ENCODE measurements at places on chromosomes 1 and 21. TPM values are rescaled to one million over a fixed set of nuclear protein-coding genes. Genes with fewer than 3 reads are reported as not detected.

- peaks cover 92% of the 10 kb centered on the region for H3K27me3 ChIP-seq
- H3K4me3 ChIP-seq = peak overlapping the region; percentile 35
- H3K36me3 ChIP-seq = no peaks in the 10 kb centered on the region
- H3K4me1 ChIP-seq = peaks cover 11% of the 10 kb centered on the region
- no peak for DNase-seq
Measured at GRCh38 chr1:37752583-37753471, 12.1 kb downstream of the EPHA10 start.

GRCh38 chr1:175927944-175928343 is 184.5 kb upstream of the TNR start:
- peaks cover 4% of the 10 kb centered on the region for H3K36me3 ChIP-seq
- H3K4me1 ChIP-seq = no peaks in the 10 kb centered on the region
- no peak overlapping the region for H3K4me3 ChIP-seq
- no peak overlapping the region for H3K27ac ChIP-seq
- no peak for DNase-seq
- H3K27me3 ChIP-seq = no peaks in the 10 kb centered on the region

DNA sequence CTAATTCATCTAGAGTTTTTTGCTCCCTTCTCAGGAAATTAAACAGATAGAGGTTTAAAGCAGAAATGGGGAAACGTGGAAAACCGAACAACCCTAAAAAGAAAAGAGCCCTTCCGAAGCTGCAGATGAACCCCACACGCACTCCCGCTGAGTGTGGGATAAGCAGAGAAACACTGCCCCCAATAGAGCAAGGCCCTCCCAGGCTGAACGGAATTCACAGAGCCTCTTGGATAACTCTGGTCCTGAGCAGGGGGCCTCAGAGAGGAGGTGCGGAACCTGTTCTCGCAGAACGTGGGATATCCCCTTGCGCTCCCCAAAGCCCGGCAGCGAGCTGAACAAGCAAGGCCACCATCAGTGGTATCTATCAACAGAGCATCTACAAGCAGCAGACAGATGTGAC is 44.9 kb downstream of the SSBP3 start:
- H3K27me3 ChIP-seq = no peaks in the 10 kb centered on the region
- no peak for DNase-seq
- peaks cover 68% of the 10 kb centered on the region for H3K4me1 ChIP-seq
- no peaks in the 10 kb centered on the region for H3K36me3 ChIP-seq
- no peak overlapping the region for H3K27ac ChIP-seq

- no peaks in the 10 kb centered on the region for H3K27me3 ChIP-seq
- H3K4me3 ChIP-seq = no peak overlapping the region
- no peaks in the 10 kb centered on the region for H3K4me1 ChIP-seq
- no peak for DNase-seq
Measured at GRCh38 chr1:219041141-219041540, 132.5 kb upstream of the LYPLAL1 start.

DNA sequence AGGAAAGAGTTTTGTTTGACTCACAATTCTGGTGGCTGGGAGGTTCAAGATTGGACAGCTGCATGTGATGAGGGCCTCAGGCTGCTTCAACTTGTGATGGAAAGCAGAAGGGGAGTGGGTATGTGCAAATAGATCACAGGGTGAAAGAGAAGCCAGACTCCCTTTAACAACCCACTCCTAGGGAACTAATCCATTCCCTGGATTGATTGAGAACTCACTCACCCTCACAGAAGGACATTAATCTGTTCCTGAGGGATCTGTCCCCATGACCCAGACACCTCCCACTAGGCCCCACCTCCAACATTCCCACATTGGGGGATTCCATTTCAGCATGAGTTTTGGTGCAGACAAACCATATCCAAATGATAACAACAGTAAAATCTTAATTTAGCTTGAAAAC is 25.6 kb downstream of the UBE2T start:
- H3K4me1 ChIP-seq = no peaks in the 10 kb centered on the region
- H3K27ac ChIP-seq = no peak overlapping the region
- H3K4me3 ChIP-seq = no peak overlapping the region
- no peaks in the 10 kb centered on the region for H3K27me3 ChIP-seq

DNA sequence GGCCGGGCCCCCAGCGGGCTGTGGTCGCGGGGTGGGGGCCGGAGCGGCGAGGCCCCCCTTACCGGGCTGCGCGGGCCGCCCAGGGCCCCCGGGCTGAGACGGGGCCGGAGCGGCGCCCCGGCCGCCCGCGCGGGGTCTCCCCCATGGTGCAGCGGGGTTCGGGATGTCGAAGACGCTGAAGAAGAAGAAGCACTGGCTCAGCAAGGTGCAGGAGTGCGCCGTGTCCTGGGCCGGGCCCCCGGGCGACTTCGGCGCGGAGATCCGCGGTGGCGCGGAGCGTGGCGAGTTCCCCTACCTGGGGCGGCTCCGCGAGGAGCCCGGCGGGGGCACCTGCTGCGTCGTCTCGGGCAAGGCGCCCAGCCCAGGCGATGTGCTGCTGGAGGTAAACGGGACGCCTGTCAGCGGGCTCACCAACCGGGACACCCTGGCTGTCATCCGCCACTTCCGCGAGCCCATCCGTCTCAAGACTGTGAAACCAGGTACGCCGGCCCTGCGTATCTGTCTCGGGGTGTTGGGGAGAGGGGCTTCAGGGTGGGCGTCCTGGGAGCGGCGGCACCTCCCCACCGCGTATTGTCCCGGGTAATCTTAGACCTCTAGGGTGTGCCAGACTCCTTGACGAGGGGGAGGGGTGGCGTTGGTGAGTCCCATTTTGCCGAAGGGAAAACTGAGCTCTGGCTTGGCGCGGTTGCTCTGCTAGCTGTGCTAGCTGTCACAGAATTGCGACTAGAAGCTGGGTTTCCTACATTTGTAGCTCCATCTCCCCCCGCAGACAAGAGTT is 745 bp downstream of the MAGI3 start:
- no peaks in the 10 kb centered on the region for H3K27me3 ChIP-seq
- H3K36me3 ChIP-seq = no peaks in the 10 kb centered on the region
- DNase-seq = peak; percentile 80
- H3K27ac ChIP-seq = peak overlapping the region; percentile 87
- peak overlapping the region; percentile 98 for H3K4me3 ChIP-seq

GRCh38 chr1:230594214-230594773 is 48.0 kb upstream of the COG2 start:
- no peaks in the 10 kb centered on the region for H3K4me1 ChIP-seq
- no peak overlapping the region for H3K27ac ChIP-seq
- no peak overlapping the region for H3K4me3 ChIP-seq
- no peaks in the 10 kb centered on the region for H3K27me3 ChIP-seq
- DNase-seq = no peak

DNA sequence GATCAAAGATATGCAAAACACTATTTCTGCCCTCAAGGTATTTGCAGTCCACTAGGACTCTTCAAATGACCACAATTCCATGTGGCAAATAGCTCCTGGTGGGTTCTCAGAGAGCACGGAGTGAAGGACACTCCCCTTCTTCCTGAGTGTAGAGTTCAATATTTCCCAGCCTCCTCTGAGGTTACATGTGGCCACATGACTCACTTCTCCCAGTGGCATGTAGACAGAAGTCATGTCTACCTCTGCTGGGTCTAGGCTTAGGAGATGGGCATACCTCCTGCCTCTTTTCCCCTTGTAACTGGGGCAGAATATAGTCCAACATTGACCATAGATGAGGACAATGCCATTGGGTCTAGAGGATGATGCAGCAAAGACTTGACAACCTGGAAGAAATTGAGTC is 191.4 kb downstream of the MIS18A start:
- H3K4me3 ChIP-seq = no peak overlapping the region
- DNase-seq = no peak
- H3K27ac ChIP-seq = no peak overlapping the region
- H3K27me3 ChIP-seq = no peaks in the 10 kb centered on the region

DNA sequence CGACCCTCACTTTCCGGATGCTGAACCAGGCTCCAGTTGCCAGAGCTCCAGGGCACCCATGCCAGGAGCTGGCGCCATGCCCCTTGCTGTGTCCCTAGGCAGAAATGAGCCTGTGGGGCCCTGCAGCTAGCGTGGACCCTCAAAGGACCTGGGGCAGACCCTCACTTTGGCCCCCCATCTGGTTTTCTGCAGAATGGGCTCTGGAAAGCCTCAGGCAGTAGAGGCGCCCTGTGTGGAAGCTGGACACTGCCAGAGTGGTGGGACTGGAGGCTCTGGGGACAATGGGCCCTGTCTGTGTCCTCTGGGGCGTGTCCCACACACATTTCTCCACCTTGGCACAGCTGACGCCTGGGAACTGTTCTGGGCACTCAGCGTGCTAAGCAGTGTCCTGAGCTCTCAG is 6.3 kb upstream of the AURKAIP1 start:
- H3K4me3 ChIP-seq = no peak overlapping the region
- H3K36me3 ChIP-seq = peaks cover under 1% of the 10 kb centered on the region
- no peak overlapping the region for H3K27ac ChIP-seq
- DNase-seq = no peak
- no peaks in the 10 kb centered on the region for H3K4me1 ChIP-seq

DNA sequence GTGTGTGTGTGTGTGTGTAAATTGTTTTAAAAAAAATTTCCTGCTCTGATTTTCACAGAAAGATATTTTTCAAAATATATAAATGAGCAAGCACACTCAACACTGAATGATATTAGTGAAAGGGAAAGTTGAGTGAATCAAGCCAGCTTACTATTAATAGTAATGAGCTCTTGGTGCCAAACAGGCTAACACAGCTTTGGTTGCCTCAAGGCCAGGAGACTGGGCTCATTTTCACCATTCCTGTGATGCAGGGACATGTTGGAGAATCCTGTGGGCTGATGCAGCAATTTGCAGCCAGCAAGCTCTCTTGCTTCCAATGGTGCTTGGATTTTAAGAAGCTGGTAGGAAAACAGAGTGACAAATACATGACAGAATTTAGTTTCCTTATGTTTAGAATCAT is 30.2 kb downstream of the PLA2G4A start:
- H3K4me3 ChIP-seq = no peak overlapping the region
- H3K36me3 ChIP-seq = no peaks in the 10 kb centered on the region
- no peak overlapping the region for H3K27ac ChIP-seq

GRCh38 chr1:222095606-222096475 is 354.0 kb upstream of the DUSP10 start:
- no peaks in the 10 kb centered on the region for H3K36me3 ChIP-seq
- no peak overlapping the region for H3K27ac ChIP-seq
- H3K4me3 ChIP-seq = no peak overlapping the region
- H3K27me3 ChIP-seq = no peaks in the 10 kb centered on the region
- DNase-seq = no peak
- no peaks in the 10 kb centered on the region for H3K4me1 ChIP-seq

- no peaks in the 10 kb centered on the region for H3K27me3 ChIP-seq
- no peak for DNase-seq
- no peaks in the 10 kb centered on the region for H3K36me3 ChIP-seq
- no peaks in the 10 kb centered on the region for H3K4me1 ChIP-seq
- H3K4me3 ChIP-seq = no peak overlapping the region
Measured at GRCh38 chr1:162877412-162877811, 16.4 kb upstream of the CCDC190 start.

DNA sequence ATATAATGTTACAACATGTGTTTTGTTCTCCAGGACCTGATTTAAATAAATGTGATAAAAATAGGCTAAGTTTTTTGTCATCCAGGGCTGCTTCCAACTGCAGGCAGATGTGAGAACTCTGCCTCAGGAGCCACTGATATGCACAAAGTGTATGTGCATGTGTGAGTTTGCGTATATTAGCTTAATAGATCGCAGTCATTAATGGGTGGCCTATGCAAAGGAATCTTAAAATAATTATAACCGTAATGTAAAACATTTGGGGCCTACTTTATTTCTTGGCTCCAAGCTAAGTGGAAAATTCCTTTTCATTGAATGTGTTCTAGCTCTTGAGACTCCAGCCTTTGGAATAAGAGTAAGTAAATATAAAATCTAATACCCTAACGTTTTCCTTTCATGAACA is 16.8 kb downstream of the DHX9 start:
- H3K36me3 ChIP-seq = peaks cover 87% of the 10 kb centered on the region
- H3K4me1 ChIP-seq = peaks cover 10% of the 10 kb centered on the region
- no peak overlapping the region for H3K27ac ChIP-seq
- H3K4me3 ChIP-seq = no peak overlapping the region
- DNase-seq = no peak

DNA sequence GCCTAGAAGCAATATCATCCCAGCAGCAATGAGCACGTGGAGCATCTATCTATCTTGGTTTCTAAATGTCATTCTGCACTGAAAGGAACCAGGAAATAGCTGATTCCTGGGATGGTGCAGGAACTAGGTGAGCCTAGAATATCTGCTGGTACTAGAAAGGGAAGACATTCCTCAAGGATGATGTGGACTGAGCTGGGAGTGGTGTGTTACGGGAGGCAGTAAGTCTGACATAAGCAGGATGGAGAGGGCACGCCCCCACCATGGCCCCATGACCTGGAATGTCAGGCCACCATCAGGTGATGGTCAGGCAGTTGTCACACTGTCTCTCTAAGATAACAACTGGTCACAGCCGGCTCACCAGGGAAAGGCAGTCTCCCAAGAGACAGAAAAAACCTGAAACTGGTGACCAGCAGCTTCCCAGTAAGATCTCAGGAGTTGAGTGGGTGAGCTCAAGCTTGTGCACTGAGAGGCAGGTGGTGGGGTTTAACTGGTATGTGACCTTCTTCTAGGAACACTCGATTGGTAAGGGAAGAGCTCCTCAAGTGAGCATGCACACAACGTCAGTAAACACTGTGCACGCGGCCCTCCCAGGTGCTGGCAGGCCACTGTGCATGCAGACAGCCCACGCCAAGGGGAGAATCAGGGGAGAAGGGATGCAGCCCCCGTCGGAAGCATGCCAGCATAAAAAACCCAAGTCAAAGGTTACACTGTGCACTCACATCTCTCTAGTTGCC is 148.7 kb downstream of the ADSS2 start:
- DNase-seq = no peak
- no peak overlapping the region for H3K4me3 ChIP-seq
- H3K36me3 ChIP-seq = no peaks in the 10 kb centered on the region
- H3K27me3 ChIP-seq = no peaks in the 10 kb centered on the region

DNA sequence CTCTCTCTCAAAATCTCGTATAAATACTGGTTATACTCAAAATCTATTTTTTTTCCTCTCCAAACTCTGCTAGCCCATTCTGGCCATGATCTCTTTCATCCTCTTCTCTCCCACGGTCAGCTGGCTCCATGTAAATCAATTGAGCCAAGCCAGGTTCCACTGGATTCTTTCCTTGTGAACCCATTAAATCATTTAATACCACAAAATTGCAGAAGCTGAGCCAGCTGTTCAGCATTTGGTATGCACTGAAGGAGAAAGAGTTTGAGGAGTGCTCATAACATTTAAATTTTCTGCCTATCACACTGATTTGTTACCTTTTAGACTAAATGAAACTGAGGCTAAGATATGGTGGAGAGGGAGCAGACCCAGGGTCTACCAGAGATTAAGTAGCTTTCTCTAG is 29.1 kb upstream of the TADA1 start:
- H3K27ac ChIP-seq = peak overlapping the region; percentile 72
- no peaks in the 10 kb centered on the region for H3K4me1 ChIP-seq
- no peaks in the 10 kb centered on the region for H3K36me3 ChIP-seq
- no peak overlapping the region for H3K4me3 ChIP-seq
- DNase-seq = no peak

The FAM43B gene
- total RNA-seq = 1.4 TPM

The KRTAP19-1 gene
- total RNA-seq = not detected

The PADI2 gene
- 1.1 TPM for total RNA-seq

The OR2W3 gene
- 3.0 TPM for total RNA-seq

All from sigmoid colon (tissue), 7 donors.